NCI-H510A (cell line): ENCODE measurements at places on chromosomes 11 and 22.

DNA sequence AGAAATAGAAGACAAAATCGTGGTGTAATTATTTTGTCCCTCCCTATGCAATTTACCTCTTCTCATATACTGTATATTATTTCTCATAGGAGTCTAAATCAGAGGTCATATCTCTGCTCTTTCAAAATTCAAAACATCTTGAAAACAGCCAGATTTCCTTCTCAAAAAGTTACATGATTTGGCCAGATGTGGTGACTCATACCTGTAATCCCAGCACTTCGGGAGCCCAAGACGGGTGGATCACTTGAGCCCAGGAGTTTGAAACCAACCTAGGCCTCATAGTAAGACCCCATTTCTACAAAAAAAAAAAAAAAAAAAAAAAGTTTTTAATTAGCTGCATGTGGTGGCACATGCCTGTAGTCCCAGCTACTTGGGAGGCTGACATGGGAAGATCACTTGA is 29.0 kb upstream of the DNAJB7 start:
- DNase-seq: no peak

DNA sequence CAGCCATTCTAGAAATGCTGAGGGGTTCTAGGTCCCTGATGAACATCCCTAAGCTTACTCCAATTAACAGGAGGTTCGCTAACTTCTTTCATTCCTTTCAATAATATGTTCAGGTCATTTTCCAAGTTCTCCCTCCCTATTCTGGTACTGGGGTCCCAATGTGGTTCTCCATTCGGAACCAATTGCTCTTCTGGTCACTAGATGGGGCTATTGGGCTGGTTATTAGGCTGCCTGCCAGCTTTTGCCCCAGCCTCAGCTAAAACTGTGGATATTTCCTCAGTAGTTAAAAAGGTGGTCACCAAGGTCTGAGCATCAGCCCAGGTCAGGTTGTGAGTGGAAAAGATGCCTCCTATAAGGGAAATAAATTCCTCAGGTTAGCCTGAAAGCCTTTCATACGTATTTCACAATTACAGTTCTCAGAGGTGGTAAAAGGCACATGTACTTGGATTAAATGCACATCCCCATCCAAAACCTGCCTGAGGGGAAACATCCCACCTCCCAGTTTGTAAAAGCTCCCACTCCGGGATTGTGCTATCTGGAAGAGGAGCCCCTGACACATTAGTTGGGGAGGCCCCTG is 161.1 kb upstream of the CCDC179 start:
- DNase-seq: no peak

DNA sequence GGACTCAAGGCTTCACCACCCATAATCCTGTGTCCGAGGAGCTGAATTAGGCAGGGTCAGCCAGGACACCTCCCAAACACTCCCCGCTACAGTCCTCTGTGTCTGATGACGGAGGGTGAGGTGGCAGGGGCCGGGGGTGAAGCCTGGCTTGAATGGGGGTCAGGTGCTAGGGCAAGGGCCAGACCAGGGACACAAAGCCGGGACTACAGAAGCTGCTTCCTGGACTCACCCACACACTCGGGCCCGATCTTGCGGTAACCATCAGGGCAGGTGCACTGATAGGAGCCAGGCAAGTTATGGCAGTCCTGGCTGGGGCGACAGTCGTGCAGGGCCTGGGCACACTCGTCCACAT is 2.3 kb downstream of the EFEMP2 start:
- DNase-seq: no peak

DNA sequence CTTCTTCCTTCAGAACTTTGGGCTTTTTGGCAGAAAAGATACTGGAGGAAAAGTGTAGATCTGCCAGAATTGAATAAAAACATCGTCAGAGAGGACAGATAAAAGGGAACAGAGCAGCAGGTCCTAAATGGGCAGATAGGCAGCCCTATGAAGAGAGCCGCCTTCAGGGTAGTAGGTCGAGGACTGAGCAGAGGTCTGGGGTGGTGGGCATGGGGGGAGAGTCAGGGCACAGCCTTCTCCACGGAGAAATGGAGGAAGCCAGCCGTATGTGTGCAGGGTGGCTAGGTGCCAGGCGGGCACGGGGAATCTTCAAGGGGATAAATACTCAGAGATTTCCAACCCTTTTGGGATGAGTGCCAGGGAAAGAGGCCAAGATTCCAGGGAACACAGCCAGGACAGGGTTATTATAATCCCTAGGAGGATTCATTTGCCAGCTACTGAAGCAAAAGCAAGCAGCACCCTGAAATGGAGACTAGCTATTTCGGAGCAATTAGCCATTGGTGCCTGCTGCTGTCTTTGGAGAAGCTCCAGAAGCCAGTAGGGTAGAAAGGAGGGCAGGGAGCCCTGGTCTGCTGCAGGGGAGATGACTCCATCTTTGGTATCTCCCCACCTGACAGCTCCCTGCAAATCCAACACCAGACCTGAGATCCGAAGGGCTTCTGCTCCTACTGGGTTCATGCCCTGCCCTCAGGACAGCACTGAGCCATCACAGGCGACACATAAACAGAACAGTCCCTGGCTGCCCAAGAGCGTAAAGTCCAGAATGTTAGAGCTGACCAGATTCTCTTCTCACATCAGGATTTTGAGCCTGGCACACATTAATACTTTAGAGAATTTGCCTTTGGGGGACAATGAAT is 174.5 kb upstream of the NTM start:
- DNase-seq: no peak

- DNase-seq: no peak
These were observed 6.3 kb upstream of the CDC42EP2 start for GRCh38 chr11:65308281-65308891.

DNA sequence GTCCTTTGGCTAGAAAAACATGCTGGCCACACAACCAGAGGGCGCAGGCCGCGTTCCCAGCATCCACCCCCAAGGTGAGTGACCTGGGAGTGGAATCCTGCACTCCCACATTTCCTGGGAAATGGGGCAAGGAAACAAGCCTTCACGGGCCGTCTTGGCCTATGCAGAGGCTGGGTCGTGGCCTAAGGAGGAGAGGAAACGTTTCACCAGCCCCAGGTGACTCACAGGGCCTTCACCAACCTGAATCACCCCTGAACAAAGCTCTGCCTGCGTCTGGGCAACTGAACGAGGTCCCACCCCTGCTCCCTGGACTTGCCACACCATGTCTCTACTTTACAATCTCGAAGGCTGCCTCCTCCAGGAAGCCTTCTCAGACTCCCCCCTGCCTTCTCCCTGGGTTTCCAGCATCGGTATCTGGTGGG is 13.2 kb downstream of the MYH9 start:
- DNase-seq: no peak

DNA sequence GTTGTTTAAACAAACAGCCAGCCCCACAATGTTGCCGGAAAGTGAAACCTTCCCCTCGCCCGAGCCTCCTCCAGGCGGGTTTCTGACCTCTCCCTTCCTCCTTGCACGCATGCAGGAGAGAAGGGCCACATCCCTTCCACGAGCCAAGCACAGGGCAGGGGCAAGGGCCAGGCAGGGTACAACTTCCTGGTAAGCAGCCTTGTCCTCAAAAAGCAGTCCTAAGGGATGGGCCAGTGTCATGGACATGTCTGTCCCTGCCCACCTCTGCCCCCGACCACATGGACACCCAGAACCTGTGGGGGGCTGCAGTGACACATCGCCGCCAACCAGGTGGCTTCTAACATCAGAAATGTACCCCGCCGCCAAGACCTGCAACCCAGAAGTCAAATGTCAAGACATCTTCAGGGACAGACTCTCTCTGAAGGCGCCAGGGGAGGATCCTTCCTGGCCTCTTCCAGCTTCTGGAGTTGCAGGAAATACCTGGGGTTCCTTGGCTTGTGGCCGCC is 145.3 kb downstream of the CRYBB2 start:
- DNase-seq: no peak

DNA sequence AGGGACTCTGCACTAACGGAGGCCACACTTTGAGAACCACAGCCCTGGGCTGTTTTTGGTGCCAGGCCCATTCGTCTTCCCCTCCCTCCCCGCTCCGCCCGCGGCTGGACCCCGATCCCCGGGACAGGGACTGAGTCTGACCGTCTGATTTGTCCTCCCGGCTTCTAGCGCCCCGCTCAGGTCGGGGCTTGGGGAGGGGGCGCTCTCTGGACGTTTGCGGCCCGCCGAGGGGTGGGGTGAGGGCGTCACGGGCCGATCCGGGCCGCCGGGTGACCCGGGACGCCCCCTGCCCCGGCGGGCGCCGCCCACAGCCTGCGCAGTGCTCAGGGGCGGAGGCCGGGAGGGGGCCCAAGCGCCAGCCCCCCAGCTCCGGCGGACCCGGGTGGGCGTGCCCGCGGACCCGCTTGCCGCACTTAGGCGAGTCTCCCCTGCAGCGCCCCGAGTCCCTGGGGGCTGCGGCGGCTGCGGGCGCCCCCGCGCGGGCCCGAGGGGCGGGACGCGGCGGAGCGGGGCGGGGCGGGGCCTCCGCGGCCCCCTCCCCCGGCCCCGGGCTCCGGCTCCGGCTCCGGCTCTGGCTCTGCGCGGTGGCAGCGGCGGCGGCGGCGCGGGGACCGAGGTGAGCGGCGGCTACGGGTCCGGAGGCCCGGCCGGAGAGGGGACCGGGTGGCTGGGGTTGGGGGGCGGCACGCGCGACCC is 33.7 kb upstream of the PRR5 start:
- no peak for DNase-seq
